B cell (primary cell): ENCODE measurements at places on chromosomes 1 and 21.
A peak's percentile ranks its signal among the peaks of the same experiment; 100 is the strongest.

GRCh38 chr1:165852871-165853270 lies 25.5 kb downstream of the UCK2 start:
- H3K4me1 ChIP-seq = peaks cover 15% of the 10 kb centered on the region
- H3K4me3 ChIP-seq = no peak overlapping the region
- no peak overlapping the region for H3K27ac ChIP-seq
- DNase-seq = no peak

DNA sequence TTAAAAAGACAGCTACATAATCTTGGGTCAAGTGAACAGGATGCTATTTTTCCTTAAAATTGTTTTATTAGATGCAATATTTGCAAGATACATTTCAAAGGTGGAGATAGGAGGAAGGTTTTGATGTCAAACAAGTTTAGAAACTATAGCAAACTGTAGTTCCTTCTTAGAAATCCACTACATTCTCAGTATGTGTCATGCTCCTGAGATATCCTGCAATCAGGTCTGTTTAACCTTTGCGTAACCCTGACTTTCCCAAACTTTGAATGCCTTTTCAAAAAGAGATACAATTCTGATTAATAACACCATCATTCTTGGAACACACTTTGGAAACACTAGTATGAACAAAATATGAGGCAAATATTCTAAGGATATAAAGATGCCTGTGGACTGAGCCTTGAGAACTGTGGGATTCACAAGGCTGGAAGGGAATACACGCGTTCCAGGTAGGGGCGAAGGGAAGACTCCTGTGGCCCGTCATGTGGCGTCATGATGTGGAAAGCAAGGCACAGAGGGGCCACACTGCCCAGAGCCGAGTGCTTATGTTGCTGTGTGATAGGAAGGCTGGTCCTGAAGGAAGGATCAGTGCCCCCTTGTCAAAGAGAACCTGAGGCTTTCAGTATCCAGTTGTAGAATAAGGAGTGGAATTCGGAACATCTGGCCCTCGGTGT lies 19.6 kb upstream of the TARBP1 start:
- H3K27ac ChIP-seq = no peak overlapping the region
- no peak overlapping the region for H3K4me3 ChIP-seq
- DNase-seq = no peak
- H3K36me3 ChIP-seq = no peaks in the 10 kb centered on the region
- peaks cover 15% of the 10 kb centered on the region for H3K4me1 ChIP-seq
- no peaks in the 10 kb centered on the region for H3K27me3 ChIP-seq

DNA sequence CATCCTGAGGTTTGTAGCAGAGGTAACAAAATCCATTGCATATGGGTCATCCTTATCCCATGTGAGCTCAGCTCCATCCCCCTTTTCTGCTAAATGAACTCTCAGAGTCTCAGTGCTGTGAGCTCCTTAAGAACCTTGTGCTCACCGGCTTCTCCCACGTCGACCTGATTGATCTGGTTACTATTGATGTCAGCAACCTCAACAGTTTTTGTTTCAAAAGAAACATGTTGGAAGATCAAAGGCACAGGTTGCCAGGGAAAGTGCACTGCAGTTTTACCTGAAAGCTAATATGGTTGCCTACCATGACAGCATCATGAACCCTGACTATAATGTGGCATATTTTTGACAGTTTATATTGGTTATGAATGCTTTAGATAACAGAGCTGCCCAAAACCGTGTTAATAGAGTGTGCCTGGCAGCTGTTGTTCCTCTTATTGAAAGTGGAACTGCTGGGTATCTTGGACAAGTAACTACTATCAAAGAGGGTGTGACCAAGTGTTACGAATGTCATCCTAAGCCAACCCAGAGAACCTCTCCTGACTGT lies 131.4 kb downstream of the HS2ST1 start:
- peak overlapping the region; percentile 65 for H3K27ac ChIP-seq
- peak; percentile 48 for DNase-seq
- H3K36me3 ChIP-seq = no peaks in the 10 kb centered on the region
- peaks cover 27% of the 10 kb centered on the region for H3K4me1 ChIP-seq

DNA sequence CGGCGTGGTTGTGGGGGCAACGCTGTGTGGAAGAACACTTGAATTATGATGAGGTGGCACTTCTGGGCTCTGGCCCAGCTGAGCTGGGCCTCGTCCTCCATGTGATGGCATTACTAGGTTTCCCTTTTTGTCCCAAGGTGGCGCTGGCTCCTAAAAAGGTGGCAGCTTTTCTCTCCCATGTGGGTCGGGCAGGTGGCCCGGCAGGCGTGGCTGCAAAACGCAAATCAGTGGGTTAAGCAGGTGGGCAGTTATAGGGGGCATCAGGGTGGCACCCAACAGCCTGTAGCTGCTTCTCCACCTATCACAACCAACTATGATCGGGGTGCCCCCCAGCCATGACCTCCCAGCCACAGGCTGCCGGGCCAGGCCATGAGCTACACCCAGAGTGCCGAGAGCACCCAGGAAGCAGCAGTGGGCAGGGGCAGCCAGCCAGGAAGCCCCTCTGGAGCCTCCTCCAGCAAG lies 59.6 kb downstream of the KCNAB2 start:
- no peak for DNase-seq
- no peaks in the 10 kb centered on the region for H3K4me1 ChIP-seq
- no peaks in the 10 kb centered on the region for H3K36me3 ChIP-seq
- no peak overlapping the region for H3K4me3 ChIP-seq

DNA sequence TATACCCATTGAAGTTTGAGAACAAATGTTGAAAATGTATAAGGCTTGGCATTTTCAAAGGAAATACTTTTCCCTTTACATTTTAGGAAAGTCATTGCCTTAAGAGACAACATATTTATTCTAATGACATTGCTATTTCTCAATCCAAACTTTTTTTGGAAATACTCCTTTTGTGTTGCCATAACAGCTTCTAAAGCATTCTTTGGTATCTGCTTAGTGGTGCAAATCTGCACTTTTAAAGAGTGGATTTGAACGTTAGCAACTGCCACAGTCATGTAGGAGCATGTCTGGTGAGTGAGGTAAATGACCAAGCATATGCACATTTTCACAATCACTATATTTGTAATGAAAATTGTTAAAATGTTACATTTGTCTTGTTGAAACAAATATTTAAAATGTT lies 124.4 kb upstream of the GORAB start:
- H3K4me3 ChIP-seq = no peak overlapping the region
- H3K36me3 ChIP-seq = no peaks in the 10 kb centered on the region
- no peak overlapping the region for H3K27ac ChIP-seq
- DNase-seq = no peak
- no peaks in the 10 kb centered on the region for H3K4me1 ChIP-seq
